Suppressor macrophage (primary cell): ENCODE measurements at places on chromosomes 1 and 21.

DNA sequence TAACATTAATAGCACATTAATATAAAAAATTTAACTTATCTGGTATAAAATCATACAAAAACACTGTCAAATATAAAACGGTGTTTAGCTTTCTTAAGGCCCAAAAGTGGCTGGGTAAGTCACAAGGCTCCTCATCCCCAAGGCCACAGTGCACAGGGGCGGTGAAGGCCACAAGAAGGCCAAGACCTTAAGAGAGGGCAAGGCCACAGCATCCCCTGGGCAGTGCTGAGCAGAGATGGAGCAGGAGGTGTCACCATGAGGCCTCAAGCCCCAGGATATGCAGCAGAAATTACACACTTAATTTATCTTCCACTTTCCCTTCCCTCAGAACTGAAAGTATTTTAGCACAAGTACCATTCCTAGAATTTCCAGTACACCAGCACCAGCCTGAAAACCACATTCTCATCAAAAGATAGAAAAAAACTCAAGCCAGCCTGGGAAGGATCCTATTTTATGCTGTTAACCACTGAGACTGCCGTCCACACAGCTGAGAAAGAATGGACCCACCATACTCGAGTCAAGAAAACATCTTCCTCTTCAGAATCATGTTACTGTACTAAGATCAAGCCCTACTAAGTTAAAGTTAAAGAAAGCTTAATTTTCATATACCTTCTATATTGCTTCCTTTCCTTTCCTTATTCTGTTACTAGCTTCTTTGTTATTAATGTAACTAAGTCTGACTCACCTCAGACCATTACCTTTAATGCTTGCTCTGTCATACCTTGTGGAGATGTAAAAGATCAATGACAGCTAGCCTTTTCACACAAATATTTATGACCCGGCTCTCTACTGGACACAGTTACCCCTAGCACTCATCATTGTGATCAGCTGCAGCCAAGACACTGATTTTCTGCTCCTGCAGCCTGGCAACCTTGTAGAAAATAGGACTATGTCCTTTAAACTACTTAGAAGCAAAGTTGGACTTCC is 26.4 kb upstream of the FMO1 start:
- DNase-seq = no peak

GRCh38 chr1:96472471-96472870 is 249.1 kb upstream of the PTBP2 start:
- no peak for DNase-seq

GRCh38 chr21:40671716-40672115 is 175.2 kb downstream of the DSCAM start:
- DNase-seq = no peak

DNA sequence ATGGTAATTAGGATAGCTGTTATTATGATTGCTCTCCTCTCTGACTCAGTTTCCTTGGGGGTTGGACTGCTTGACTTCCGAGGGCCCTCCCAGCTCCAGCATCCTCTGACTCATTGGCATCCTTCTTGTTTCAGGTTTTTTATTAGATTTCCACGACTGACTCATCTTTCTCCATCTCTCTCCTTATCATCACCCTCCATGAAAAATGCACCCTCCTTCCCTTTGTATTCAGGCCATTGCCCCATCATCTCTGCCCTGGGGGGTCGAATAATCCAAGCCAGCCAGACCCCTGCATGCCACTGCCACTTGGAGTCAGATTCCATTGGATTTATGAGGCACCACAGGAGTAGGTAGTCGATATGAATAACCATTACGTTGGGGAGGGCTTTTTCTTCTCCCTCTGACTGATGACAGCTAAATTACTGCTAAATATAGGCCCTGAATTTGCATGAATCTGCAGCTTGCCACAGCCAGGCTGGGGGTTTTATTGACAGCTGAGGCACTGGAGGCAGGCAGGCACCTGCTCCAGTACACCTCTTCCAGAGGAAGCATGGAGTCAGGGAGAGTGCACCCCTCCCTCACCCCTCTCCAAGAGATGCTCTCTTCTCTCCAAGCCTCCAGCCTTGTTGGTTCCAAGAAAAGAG is 91.7 kb downstream of the C1orf94 start:
- no peak for DNase-seq

DNA sequence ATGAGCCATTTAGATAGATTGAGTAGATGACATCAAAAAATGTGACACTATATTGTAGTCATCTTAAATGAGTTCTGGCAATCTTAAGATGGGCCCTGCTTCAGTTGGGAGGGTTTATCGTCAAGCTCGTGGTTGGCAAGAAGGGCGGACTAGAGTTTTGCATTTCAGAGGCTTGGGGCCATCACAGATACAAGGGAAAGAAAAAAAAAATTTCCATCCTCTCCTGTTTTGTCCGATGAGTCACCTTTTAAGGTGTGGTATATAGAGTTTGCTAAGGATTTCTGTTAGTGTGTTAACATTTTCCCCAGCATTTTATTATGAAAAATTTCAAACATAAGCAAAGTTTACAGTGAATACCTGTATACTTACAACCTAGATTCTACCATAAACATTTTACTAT is 31.8 kb upstream of the KCNQ4 start:
- no peak for DNase-seq

DNA sequence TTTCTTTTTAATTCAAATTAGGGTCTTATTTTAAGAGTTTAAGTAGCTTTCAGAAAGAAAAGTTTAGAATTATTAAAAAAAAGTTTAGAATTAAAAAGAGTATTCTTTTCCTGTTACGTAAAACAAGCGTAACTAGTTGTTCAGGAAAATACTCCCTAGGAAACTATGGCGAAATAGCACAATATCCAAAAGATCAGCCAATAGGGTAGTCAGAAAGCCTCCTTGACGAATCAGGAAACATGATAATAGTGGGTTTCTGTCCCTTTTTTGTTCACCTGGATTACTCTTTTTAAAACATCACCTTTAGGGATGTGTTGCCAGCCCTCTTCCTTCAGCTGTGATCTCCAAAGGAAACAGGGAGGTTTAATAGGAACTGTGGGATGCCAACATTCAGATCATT is 25.2 kb downstream of the S1PR1 start:
- no peak for DNase-seq

- no peak for DNase-seq
Observed at GRCh38 chr1:67555461-67556296, 125.5 kb upstream of the SERBP1 start.

DNA sequence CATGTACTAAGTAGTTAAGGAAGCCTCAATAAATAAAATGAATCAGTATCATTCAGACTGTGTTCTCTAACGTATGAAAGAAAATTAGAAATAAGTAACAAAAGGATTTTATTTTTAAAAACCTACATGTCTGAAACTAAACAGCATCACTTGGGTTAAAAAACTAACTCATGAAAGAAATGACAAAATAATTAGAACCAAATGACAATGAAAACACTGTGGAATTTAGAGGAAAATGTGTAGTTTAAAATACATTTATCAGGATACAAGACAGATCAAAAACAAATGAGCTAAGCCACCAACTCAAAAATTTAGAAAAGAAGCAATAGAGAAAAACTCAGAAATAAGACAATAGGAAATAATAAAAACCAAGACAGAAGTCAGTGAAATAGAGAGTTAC is 108.7 kb downstream of the TENT5C start:
- no peak for DNase-seq

DNA sequence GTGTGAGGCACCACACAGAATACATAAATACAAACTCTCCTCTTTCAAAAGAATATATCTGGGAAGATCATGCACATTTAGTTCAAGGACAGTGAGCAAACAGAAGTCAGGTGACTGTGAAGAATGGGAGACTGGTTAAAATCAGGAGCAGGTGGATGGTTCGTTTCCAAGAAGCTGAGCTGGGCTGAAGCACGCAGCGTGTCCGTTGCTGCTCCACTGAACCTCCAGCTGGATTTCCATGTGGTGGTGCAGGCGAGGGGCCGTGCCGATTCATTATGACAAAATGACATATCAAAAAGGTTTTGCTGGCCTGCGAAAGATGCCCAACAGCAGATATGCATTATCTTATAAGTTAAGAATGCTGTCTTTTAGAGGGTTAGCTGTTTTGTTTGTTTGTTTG is 66.0 kb downstream of the OLIG1 start:
- DNase-seq = no peak

GRCh38 chr1:117932576-117932975 is 3.0 kb downstream of the WDR3 start:
- DNase-seq = no peak
